HS-5 (cell line): ENCODE measurements at places on chromosomes 13 and 19.

- DNase-seq, result no peak
Measured at GRCh38 chr13:44770951-44771350, 194.8 kb upstream of the TSC22D1 start.

- DNase-seq, result no peak
Measured at GRCh38 chr13:41791056-41791455, 169.9 kb downstream of the VWA8 start.

GRCh38 chr13:113862931-113863523 is 849 bp downstream of the GAS6 start:
- DNase-seq, result no peak

DNA sequence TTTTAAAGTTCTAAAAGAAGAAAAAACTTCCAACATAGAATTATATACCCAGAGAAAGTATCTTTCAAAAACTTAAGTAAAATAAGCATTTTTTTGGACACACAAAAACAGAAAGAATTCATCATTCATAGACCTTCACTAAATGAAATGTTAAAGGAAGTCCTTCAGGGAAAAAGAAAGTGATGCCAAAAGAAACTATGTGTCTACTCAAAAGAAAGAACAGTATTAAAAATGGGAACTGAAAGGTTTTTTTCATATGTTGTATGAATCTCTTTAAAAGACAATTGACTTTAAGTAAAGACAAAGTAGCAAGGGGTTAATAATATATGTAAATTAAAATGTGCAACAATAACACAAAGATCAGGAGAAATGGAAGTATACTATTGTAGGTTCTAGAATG is 96.5 kb downstream of the DHRS12 start:
- no peak for DNase-seq

GRCh38 chr19:41408256-41408655 is 10.6 kb downstream of the BCKDHA start:
- DNase-seq, result no peak

- no peak for DNase-seq
Measured at GRCh38 chr13:43195551-43195950, 172.2 kb downstream of the DNAJC15 start.

- DNase-seq, result no peak
Measured at GRCh38 chr19:19460761-19461265, 54.5 kb downstream of the TSSK6 start.

DNA sequence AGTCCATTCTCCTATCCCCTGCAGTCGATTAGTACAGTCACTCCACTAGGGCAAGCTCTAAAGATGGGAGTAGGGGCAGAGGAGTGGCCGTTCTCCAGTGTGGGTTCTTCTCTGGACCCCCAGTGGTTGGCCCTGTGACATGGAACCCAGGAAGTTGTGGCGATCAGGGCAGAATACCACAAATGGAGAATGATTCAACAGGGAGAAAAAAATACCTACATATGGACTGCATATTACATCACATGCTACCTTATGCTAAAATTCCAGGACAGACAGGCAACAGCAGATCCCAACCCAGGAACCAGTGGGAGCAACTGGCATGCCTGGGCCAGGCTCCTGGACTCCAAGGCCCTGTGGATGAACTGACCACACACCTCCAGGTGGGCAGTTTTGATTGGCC is 20.4 kb downstream of the POU2F2 start:
- DNase-seq, result peak; percentile 79

- DNase-seq, result no peak
Measured at GRCh38 chr13:24938966-24939365, 157.0 kb upstream of the PABPC3 start.

DNA sequence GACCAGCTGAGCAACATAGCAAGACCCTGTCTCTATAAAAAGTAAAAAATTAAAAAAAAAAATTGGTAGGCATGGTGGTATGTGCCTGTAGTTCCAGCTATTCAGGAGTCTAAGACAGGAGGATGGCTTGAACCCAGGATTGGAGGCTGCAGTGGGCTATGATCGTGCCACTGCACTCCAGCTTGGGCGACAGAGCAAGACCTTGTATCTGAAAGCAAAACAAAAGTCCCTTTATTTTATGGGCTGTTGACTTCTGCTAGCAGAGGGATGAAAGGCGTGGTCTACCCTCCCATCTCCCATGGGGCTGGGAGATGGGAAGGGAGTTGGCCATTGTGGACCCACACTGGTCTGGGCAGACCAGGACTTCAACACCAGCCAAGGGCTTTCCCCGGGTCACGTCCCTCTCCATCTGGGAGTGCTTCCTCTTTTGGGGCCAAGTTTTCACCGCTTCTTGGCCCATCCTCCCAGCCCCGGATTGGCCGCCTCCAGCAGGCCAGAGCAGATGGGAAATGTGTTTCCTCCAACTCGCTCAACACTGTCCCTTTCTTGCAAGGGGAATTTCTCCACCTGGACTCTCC is 2.2 kb upstream of the TNFSF9 start:
- DNase-seq, result no peak

- DNase-seq, result no peak
Measured at GRCh38 chr13:36787181-36787580, 31.8 kb upstream of the RFXAP start.

- no peak for DNase-seq
Measured at GRCh38 chr13:23695711-23696464, 125.7 kb downstream of the TNFRSF19 start.
